Common myeloid progenitor, CD34-positive (primary cell): ENCODE measurements at places on chromosomes 5 and 9.

DNA sequence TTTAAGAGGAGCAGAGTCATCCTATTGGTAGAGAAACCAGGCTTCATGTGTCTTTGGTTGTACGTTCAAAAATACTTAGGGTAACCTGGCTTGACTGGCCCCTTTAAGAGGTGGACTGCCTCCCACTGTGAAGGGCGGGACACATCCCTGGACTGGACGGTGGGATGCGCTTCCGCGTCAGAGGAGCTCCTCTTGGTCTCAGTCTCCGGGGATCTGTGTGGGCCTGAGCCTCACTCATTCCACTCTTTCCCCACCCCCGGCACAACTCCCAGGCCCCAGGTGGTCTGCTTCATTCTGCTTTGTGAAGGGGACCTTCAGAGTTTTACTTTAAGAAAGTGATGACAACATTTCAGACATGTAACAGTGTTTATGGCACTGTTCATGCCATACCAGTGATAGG is 601.1 kb downstream of the IRX1 start:
- DNase-seq: no peak

GRCh38 chr5:112681481-112681908 is 56.2 kb upstream of the APC start:
- DNase-seq: no peak

DNA sequence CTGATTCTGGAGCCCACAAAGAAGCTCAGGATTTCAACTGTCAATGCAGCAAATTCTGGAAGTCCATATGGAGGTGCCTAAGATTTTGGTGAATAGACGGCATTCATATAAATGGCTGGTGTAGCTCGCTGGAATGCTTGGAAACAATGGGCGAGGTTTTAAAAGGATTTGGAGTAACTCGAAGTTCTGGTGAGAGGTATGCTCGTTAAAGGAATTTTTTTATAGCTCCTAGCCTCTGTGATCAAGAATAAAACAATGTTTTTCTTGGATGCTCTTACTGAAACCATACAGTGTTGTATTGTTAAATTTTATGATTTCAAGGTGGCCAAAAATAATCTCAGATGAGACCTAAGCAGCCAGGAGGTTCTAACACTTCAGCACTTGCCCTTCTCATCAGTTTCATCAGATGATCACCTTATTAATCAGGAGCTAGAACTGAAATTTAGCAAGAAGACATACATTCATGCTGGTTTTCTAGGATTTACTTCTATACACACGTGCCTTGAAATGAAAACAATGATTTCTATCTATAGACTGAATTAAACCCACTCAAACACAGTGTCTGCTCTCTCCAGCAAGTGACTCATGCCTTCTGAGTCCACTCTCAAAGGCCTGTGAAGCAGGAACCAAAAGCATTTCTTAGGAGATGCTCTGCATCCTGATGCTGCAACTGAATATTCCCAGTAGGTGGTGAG is 79.2 kb downstream of the OTULIN start:
- DNase-seq: no peak

- DNase-seq: no peak
Measured at GRCh38 chr5:37751227-37751626, 88.6 kb downstream of the GDNF start.

GRCh38 chr9:125948887-125949596 is 201.9 kb downstream of the PBX3 start:
- no peak for DNase-seq

GRCh38 chr5:159851053-159851452 is 65.2 kb upstream of the ADRA1B start:
- DNase-seq: no peak

DNA sequence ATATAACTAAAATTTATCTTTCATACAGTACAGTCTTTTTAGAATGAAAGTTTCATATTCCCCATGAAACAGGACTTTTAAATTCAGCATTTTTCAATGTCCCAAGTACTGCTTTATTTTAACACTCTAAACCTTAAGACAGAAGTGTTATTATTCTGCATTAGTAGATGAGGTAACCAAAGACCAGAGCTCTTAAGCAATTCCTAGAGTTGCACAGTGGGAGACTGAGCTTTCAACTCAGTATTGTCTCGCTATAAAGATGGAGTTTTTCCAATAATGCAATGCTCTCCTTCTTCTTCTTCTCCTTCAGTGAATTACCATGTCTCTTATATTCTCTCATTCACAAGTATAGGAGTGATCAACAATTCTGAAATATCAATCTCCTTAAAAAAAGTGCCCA is 479.7 kb downstream of the CETN3 start:
- no peak for DNase-seq
